Kasumi-1 (cell line): ENCODE measurements at places on chromosomes 5 and 9.

GRCh38 chr9:128054087-128054486 is 13.0 kb downstream of the NAIF1 start:
- DNase-seq: no peak

DNA sequence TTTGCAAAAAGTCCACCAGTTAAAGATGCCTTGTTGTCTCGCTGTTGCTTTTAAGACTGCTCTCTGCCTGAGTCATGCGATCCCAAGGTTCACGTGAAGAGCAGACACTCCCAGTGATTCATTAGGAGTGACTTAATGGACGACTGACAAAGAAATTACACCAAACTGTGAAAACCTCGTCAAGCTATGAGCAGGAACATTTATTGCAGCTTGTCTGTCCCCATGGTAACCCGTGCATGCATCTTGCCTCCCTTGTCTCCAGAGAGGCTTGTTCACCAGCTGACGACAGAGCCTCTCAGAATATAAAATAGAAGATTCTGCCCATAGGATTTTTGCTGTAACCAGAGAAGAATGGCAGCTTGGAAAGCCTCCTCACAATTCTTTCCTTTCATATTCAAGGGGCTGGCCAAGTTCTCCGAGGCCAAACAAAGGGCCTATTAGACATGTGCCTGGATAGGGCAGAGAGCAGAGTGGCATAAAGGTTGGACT is 352.7 kb downstream of the SPOCK1 start:
- no peak for DNase-seq

DNA sequence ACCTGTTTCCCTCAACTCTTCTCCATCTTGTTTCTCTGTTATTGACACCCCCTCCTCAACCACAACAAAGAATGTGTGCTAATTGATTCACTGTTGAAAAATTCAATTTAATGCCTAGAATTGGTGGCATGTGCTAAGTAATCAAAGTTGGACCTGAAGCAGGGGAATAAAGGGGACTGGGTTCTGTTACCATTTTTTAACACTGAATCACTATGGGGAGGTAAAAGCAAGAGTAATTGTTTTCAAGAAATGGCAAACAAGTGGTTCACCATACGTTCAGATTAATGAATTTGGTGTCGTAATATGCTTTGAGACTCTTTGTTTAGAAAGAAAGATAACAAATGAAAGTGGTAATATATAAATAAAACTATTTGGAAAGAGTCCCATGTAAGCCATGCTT is 17.0 kb upstream of the SSBP2 start:
- no peak for DNase-seq

DNA sequence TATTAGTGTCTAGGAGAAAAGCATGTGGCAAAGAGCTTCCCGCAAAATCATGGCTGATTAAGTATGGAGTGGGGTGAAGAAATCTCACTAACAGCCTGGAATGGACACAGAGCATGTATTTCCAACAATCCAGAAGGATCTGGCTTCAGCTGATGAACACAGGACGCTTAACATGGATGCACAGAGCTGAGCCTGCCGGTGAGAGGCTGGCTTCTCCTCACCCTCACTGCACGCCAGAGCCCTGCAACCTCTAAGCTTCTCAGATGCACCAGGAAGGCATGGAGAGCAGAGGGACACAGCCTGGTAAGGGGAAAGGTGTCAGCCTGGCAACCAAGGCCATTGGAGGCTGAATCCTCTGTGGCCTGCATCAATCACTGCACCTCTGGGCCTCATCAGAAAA is 298.5 kb downstream of the TRIM32 start:
- DNase-seq: no peak

- peak; percentile 51 for DNase-seq
Observed at GRCh38 chr5:125006011-125006685, 259.7 kb upstream of the ZNF608 start.

GRCh38 chr5:19401032-19401431 is 587.0 kb downstream of the CDH18 start:
- no peak for DNase-seq
